CD8-positive, alpha-beta memory T cell (primary cell): ENCODE measurements at places on chromosomes 1 and 21. TPM values are rescaled to one million over a fixed set of nuclear protein-coding genes. Genes with fewer than 3 reads are reported as not detected.

DNA sequence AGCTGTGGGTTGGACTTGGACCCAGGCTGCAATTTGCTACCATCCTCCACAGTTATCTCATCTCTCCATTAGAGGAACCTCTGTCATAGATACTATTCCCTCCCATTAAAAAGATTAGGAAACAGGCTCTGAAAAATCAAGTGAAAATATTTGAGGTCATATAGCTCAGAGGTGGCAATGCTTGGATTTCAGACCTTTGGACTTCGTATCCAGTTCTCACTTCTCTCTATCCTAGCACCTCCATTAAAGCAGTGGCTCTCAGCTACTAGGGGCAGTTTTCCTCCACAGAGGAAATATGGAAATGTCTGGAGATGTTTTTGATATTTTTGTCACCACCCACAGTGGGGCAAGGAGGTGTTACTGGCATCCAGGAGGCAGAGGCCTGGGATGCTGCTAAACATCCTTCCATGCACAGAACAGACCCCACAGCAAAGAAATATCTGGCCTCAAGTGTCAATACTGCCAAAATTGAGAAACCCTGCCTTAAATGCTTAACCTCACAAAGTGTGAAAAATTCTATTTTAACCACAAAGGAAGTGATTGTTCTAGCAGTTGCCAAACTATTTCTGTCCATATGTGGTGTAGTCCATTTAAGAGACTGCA lies 54.1 kb downstream of the C8A start:
- DNase-seq, result no peak

DNA sequence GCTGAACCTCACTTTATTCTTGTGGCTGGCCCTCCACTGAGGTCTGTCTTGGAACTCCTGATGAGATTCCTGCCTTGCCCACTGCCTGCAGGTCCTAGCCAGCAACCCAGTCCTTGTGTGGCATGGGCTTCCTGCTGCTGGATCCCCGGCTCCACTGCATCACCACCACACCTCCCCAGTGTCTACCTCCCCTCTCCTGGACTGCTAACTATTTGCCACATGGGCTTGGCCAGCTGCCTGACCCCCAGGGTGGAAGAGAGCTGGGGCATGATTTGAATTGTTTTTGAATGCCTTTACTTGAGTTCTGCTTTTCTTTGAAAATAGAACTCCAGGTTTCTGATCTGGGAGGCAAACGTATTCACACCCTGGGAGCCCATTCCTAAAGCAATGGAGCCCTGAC lies 41.2 kb downstream of the SPAG17 start:
- DNase-seq, result no peak

- DNase-seq, result no peak
Observed at GRCh38 chr1:179926850-179927205, 27.8 kb upstream of the CEP350 start.

DNA sequence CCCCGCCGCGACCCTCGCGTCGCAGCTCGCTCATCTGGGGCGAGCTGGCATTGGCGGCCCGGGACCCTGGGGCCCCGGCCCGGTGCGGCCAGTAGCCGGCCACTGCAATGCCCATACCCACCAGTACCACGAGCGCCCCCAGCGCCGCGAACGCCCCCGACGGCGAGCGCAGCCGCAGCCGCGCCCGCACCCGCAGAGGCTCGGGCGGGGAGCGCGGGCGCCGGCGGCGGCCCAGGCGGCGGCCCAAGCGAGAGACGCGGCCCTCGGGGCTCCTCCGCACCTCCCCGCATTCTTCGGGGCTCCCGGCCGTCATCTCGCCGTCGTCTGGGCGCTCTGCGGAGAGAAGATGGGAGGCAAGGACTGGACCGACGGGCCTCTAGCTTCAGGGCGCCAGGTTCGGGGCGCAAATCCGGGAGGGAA lies 2.2 kb downstream of the TMEM200B start:
- no peak for DNase-seq

Gene MASP2
- 0.20 TPM for total RNA-seq

Gene AVPR1B
- not detected for total RNA-seq

GRCh38 chr1:197422993-197423392 lies 154.9 kb downstream of the CRB1 start:
- no peak for DNase-seq

DNA sequence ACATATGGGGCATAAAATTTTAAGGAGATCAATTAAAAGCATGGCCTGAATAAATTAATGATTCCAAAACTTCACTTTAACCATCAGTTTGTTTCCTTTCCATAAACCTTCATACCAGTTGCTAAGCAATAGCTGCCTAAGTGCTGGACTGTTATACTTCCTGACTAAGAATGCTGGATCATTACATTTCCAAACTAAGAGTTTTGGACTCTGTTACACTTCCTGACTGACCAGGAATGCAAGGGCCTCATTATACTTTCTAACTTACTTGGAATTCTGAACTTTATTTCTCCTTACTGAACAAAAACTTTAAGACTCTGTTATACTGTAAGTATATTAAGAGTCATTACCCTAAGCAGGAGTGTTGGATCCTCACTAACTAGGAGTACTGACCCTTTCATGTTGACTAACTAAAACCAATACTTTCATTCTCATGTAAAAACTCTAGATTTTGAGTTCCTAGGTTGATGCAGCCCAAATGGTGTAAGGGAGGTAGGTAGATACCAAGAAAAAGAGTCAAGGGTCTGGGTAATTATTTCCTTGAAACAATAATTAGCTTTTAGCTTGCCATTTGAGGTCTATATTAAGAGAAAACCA lies 118.2 kb downstream of the FAF1 start:
- no peak for DNase-seq

- DNase-seq, result no peak
Observed at GRCh38 chr1:71427066-71427465, 346.2 kb upstream of the ZRANB2 start.

Gene CCDC30
- total RNA-seq, result 1.5 TPM

GRCh38 chr1:68232289-68233148 lies at the start of gene WLS:
Gene WLS (minus strand): TSS chr1:68232523. CDS start chr1:68232299, 224 bp downstream.
- no peak for DNase-seq

DNA sequence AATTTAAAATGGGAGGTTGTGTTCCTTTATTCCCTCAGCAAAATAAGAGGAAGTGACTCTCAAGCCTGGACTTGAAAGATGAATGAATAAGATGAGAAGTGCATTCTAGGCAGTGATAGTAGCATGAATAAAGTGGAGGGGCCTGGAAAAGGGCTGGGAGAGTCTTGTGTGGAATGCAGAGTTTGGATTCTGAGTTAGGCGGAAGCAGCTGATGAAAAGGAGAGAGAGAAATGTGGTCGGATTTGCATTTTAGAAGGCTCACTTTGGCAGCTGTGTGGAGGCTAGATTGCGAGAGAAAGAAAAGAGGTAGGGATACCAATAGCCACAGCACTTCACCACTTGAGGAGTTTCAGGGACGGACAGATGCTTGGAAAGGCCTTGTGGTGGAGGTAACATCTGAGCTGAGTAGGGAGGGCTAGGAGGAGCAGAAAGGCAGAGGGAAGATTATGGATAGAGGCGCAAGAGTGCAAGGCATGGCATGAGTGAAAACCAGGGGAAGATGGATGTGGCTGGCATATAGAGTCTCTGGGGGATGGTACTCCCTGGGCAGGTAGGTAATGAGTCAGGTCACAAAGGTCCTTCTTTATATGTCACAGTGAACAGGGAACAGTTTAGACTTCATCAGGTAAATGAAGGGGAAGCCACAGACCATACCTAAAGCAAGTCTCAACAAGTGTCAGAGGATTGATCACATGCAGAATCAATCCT lies 59.6 kb downstream of the ST3GAL3 start:
- DNase-seq, result no peak
